ENCODE measurements at places on chromosomes 1 and 21. TPM values are rescaled to one million over a fixed set of nuclear protein-coding genes. Genes with fewer than 3 reads are reported as not detected.

GRCh38 chr21:46060596-46061061, 37.3 kb upstream of the COL6A2 start:
- DNase-seq, result no peak

- DNase-seq, result no peak
Measured at GRCh38 chr1:212643877-212644276, 35.3 kb downstream of the ATF3 start.

Gene ADAMTS5
- polyA plus RNA-seq, result 17.3 TPM

DNA sequence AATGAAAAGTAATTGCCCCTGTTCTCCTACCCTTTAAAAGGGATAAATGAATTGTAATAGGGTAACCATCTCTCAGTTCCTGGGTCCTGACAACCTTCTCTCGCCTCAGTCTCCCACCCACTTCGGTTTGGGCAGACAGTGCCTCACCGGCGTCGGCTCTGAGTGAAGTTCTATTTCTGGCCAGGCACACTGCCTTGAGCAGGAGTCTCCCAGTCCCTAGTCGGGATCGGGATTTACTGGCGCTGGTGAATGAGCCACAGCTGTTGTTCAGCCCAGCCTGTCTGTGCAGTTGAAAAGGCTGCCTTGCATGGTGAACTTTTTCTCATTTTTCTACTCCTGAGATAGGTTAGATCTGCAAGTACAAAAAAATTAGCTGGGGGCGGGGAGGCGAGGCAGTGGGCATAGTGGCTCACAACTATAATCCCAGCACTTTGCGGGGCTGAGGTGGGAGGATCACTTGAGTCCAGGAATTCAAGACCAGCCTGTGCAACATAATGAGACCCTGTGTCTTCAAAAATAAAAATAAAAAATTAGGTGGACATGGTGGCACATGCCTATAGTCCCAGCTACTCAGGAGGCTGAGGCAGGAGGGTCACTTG, 7.4 kb downstream of the PLEKHM2 start:
- peak; percentile 54 for DNase-seq

GRCh38 chr1:205228093-205228521, 361 bp downstream of the TMCC2 start:
- no peak for DNase-seq

- no peak for DNase-seq
Measured at GRCh38 chr1:91526496-91526895, 25.8 kb downstream of the CDC7 start.

Gene ZNF593OS
- 1.4 TPM for polyA plus RNA-seq

- no peak for DNase-seq
Measured at GRCh38 chr1:77012066-77012465, 144.8 kb downstream of the ST6GALNAC5 start.

GRCh38 chr1:7422966-7423365, 348.1 kb upstream of the VAMP3 start:
- DNase-seq, result no peak

GRCh38 chr1:108627256-108627655, 33.6 kb downstream of the HENMT1 start:
- no peak for DNase-seq

- DNase-seq, result no peak
Measured at GRCh38 chr1:60102267-60103061, 28.9 kb upstream of the C1orf87 start.

Gene HRNR
- 0.05 TPM for polyA plus RNA-seq

Gene S100A7
- not detected for polyA plus RNA-seq

DNA sequence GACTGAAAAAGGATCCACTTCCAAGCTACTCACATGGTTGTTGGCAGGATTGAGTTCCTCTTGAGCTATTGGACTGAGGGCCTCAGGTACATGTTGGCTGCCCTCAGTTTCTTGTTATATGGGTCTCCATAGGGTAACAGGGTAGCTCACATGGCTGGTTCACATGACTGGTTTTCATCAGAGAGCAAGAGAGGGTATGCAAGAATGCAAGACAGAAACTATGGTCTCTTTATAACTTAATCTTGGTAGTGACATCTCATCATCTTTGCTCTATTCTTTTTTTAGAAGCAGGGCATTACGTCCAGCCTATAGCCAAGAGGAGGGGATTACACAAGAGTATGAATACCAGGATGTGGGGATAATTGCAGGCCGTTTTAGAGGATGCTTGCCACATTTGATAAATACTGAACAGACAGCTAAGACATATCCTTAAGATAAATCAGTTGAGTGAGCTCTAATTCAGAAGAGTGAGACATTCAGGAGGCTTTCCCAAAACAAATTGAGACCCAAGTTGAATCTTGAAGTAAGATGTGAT, 100.2 kb downstream of the HMCN1 start:
- DNase-seq, result no peak

Gene KCNJ9
- 0.06 TPM for polyA plus RNA-seq

DNA sequence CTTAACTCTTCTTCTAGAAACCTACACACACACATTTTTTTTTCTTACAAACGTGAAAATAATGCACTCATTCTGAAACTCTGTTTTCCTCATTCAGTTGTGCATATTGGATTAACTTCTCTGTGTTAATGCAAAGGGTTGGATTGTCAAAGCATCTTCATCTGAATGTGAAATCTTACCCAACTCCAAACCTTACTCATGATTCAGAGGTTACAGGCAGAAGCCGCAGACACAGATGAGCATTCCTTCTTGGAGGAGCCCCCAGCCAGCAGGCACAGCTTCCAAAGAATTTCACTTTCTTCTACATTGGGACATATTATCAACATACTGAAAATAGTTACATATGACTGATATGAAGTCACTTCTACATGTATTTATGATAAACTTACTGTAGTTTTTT, 15.7 kb downstream of the PATJ start:
- DNase-seq, result no peak

Gene ZNF683
- polyA plus RNA-seq, result not detected

GRCh38 chr1:244749230-244750016, 86.0 kb upstream of the COX20 start:
- no peak for DNase-seq

DNA sequence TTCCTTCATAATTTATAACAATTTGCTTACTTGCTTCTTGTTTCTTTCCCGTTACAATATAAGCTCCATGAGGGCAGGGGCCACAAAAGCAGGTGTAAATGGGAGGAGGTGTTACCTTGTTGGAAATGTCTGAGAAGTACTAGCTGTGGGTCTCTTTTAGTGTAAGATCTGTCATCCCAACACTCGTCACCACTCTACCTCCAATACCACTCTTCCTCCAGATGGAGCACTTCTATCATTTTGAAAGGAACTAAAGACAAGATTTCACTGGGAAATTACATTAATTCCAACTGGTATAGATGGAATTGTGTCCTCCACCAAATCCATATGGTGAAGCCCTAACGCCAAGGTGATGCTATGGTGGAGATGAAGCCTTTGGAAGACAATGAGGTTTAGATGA, 53.0 kb upstream of the CPLANE2 start:
- no peak for DNase-seq

Gene ERICH3
- polyA plus RNA-seq, result 0.08 TPM

Gene CBR1
- 23.9 TPM for polyA plus RNA-seq

DNA sequence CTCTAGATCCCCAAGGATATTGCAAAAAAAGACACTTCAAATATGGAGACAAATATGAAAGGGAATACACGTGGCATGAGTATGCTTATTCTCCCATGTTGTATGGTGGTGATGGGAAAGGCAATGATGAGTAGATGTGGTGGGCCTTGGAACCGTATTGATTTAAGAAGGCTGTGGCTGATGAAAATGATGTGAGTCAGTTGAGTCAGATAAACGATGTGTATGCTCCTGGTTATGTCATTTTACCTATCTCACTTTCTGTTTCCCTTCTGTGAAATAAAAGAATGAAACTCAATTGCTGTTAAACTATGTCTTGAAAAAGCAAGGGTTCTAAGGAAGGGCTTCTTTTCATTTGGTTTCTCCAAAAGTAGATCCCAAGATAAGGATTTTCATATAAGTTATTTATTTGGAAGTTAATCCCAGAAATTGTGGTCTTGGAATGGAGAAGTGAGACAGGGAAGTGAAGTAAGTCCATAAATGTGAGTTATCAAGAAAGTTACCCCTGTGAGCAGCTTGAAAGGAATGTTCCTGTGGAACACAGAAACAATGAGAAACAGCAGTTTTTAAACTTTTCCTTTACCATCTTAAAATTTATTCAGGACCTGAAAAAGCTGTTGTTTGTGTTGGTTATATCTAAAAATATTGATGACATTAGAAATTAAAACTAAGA, 292.0 kb downstream of the DUSP10 start:
- DNase-seq, result no peak

DNA sequence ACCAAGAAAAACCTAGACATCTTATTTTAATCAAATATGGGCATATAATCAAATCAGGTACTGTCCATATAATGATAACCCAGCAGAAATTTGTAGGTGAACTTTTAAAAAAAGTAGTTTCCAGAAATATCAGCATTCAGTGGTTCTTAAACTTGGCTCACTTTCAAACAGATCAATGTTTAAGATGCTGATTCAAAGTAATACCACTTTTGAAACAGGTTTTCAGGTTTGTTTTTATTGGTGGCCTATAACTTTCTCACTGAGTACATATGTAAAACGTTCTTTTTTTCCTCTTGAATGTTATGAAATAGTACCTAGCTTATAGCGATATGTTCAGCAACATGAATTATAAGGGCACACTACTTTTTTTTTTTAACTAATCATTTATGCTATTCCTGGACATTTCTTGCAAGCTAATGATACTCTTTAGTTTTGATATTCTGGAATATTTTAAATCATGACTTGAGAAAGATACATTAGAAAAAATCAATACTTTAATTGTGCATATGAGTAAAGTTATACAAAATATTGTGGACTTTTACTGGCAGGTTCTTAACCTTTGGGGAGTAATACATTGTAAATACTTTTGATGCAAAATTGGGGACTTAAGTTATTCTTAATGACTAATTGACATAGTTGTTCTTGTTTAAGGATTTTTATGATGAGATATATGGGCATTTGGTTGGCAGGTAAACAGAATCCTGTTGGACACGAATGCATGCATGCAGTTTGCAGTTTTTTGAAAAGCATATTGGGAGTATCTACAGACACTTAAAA, 3.0 kb downstream of the NFIA start:
- peak; percentile 57 for DNase-seq

GRCh38 chr1:187396226-187396625, 567.5 kb downstream of the PLA2G4A start:
- DNase-seq, result no peak

DNA sequence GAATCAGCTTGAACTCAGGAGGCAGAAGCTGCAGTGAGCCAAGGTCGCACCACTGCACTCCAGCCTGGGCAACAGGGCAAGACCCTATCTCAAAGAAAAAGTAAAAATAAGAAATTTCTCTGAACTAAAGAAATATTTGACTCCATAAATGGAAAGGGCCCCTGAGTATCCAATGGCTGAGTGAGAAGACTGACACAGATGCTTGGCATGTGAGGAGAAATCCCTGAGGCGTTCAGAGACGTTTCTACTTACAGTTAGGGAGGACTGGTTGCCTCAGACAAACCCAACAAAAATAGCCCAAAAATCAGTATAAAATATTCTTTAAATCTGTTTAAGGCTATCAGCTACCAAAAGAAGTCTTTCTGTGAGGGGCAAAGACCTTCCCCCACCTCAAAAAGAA, 3.0 kb upstream of the SUMO3 start:
- no peak for DNase-seq
